Glutamatergic neuron (in vitro differentiated cells): ENCODE measurements at places on chromosomes 6 and 20. TPM values are rescaled to one million over a fixed set of nuclear protein-coding genes. Genes with fewer than 3 reads are reported as not detected.

DNA sequence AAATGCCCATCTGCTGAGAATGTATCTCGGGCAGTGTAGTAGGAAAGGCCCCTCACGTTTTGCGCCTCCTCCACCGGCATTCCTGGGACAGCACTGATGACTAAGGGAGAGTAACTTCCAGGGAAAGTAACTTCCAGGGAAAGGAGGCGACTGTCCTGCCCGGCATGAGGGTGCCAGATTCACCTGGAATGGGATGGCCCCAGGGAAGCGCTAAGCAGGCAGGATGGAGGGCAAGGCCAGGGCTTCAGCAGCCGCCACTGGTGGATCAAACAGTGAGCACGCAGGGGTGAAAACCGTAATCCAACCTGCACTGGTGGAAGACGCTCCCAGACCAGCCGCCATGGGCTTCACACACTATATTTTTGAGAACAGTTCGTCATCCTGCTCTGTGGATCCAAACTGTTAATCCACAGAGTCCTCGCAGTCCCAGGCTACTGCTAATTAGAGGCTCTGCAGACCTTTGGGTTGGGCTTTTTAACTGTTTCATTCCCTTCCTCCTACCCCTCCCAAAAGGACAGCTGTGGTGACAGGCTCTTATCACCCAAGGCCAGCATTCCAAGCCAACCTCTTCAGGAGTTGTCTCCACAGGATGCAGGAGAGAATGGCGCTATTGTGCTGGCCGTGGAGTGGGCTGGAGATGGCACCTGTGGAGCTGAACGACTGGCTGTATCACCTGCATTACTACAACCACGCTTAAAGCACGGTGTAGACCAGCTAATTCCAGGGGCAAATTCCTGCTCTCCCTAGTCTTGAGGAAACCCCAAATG lies 178.9 kb downstream of the DLL1 start:
- no peak for DNase-seq

DNA sequence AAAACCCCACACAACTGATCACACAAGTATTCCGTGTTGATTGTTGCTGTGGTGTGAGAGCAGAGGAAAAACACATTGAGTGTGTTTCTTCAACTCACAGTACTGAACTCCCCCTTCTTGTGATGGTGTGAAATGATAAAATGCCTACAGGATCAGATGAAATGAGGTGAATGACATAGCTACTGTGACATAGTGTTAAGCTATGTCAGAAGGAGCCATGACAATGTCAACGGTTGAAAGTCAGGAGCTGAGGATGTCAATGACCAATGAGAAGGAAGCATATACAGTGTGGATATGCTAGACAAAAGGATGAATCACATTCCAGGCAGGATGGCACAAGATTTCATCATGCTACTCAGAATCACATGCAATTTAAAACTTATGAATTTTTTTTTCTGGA lies 38.8 kb downstream of the WASF1 start:
- no peak for DNase-seq

GRCh38 chr6:100370265-100370664 lies 94.5 kb downstream of the SIM1 start:
- DNase-seq, result no peak

DNA sequence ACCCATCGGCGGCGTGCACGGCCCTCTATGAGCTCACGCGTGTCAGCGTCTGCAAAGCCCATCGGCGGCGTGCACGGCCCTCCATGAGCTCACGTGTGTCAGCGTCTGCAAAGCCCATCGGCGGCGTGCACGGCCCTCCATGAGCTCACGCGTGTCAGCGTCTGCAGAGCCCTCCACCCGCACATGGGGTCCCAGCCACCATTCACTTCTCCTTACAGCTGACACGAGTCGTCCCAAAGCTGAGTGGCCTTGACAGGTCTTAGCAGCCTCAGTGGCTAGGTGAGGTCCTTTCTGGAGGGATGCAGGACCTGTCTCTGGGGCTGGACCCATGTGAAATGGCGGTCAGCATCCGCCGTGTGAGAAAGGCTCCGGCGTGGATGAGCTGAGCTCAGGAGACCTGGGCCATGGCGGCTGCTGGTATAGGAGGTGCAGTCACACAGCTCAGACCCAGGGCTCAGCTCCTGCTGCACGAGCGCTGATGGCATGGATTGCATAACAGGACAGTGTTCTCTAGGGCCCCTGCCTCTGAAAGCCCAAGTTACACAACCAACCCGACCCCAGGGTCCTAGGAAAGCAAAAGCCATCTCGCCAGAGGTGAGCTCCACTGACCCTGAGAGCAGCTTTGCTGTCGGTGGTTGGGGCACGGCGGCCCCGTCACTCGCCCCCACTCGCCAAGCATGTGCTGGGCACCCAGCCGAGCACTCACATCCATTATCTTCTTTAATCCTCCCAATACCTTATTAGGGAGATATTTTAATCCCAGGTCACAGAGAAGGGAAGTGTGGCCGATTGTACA lies 38.9 kb downstream of the DLL1 start:
- DNase-seq, result no peak

- no peak for DNase-seq
Observed at GRCh38 chr6:63023726-63024125, 187.5 kb upstream of the FKBP1C start.

DNA sequence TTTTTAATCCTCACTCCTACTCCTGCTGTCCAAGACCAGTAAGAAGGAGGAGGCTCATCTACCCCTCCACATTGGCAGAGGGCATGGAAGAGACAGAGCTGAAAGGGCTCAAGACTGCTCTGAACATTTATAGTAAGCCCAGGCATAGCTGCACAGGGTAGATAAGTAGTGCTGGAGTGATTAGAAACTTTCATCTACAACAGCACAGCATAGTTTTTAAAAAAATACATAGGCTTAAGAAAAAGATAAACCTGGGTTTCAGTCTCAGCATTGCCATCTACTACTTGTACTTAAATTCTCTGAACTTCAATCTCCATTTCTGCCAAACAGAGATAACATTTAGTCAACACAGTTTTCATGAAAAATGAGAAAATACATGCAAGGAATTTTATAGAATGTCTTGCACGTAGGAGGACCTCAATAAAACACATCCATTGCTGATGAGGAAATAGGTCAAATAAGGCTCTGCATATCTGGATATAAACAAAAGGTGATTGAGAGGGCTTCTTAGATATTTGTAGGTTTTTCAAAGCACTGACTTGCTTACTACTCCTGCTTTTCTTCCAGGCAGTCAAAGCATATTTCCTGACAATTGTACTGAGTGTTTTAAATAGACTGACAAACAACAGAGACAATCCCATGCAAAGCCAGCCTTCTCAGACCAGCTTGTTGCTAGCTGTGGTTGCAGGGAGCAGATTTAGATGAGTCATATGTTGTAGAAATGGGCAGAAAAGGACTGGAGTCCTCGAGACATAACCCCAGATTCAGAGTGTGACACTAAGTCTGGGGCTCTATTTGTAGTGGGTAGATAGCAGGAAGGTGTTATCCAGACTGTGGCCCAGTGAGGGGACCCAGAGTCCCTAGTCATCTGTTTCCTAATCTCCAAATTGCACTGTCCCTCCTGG lies 107.4 kb upstream of the TAB2 start:
- DNase-seq, result no peak

Gene APOM
- 1.5 TPM for total RNA-seq

Gene WRNIP1
- total RNA-seq, result 46.5 TPM

Gene BPIFB4
- total RNA-seq, result not detected

Gene ENTPD6
- total RNA-seq, result 191 TPM
